ENCODE measurements at places on chromosomes 6 and 20.

GRCh38 chr20:11270566-11270965, 596.8 kb upstream of the JAG1 start:
- H3K4me3 ChIP-seq, result no peak overlapping the region
- H3K27me3 ChIP-seq, result no peaks in the 10 kb centered on the region

- no peaks in the 10 kb centered on the region for H3K36me3 ChIP-seq
- no peak overlapping the region for H3K27ac ChIP-seq
- H3K4me1 ChIP-seq, result no peaks in the 10 kb centered on the region
- DNase-seq, result no peak
- H3K27me3 ChIP-seq, result no peaks in the 10 kb centered on the region
- no peak overlapping the region for H3K4me3 ChIP-seq
These were observed 66.5 kb downstream of the NOX3 start for GRCh38 chr6:155389130-155389529.

DNA sequence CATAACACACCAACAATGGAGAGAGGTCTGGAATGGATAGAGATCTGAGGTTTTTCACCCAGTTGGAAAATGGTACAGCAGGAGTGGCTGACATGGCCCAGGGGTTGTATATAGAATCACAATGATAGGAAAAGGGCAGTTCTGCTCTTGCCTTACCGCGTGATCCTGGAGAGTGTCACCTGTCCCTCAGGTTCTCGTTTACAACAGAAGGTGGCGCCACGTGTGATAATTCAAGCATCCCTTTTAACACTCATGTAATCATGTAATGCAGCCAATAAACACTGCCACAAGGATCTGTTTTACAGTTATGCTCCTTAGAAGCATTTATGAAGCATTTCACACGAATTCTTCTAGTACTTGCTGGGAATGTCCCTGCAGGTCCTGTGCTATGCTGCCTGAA, 12.9 kb upstream of the WFDC2 start:
- no peak overlapping the region for H3K27ac ChIP-seq
- no peaks in the 10 kb centered on the region for H3K36me3 ChIP-seq
- H3K4me1 ChIP-seq, result no peaks in the 10 kb centered on the region
- peaks cover 11% of the 10 kb centered on the region for H3K27me3 ChIP-seq
- no peak for DNase-seq
- H3K4me3 ChIP-seq, result no peak overlapping the region

DNA sequence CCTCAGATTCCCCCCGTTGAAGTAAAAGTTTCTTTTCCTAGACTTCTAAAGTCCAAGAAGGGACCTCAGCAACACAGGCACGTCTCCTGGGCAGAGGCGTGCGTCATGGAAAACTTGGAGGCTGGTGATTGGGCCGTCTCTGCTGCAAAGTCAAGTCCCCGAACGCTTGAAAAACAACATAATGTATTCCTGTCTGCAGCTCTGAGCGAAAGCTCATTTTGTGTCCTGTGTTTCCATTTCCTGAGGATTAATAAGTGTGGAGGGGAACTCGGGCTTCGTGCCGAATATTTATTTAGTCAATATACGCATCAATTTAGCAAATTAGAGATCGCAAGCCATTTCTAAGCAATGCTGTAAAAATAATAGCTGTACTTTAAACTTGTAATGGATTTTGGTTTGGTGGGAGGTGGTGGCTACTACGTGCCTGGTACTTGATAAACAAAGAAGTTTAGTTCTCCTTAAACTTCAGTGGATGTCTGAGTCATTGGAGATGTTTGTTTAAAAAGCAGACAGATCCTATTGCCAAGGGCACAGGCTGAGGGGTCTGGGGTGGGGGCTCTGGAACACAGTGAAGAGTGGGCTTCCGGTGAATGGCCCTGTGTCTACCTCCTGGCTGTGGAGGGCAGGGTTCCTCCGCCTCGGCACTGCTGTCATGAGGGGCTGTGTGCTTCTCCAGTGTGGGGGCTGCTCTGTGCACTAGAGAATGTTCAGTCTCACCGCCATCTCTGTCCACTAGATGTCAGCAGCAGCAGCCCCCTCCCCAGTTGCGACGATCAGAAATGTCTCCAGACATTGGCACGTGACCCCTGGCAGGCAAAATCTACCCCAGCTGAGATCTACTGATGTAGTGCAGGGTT, 21.8 kb downstream of the PCK1 start:
- no peaks in the 10 kb centered on the region for H3K4me1 ChIP-seq
- no peak overlapping the region for H3K27ac ChIP-seq
- no peaks in the 10 kb centered on the region for H3K36me3 ChIP-seq
- no peak for DNase-seq
- H3K4me3 ChIP-seq, result no peak overlapping the region

- no peak overlapping the region for H3K27ac ChIP-seq
- H3K4me3 ChIP-seq, result no peak overlapping the region
- peaks cover 13% of the 10 kb centered on the region for H3K36me3 ChIP-seq
- H3K27me3 ChIP-seq, result no peaks in the 10 kb centered on the region
- H3K4me1 ChIP-seq, result peaks cover 2% of the 10 kb centered on the region
These were observed 183.0 kb downstream of the TASP1 start for GRCh38 chr20:13455713-13456112.

- DNase-seq, result no peak
- H3K4me3 ChIP-seq, result no peak overlapping the region
- H3K36me3 ChIP-seq, result no peaks in the 10 kb centered on the region
- H3K27me3 ChIP-seq, result no peaks in the 10 kb centered on the region
- no peak overlapping the region for H3K27ac ChIP-seq
These were observed 293.8 kb downstream of the TAF4 start for GRCh38 chr20:61771805-61772350.

DNA sequence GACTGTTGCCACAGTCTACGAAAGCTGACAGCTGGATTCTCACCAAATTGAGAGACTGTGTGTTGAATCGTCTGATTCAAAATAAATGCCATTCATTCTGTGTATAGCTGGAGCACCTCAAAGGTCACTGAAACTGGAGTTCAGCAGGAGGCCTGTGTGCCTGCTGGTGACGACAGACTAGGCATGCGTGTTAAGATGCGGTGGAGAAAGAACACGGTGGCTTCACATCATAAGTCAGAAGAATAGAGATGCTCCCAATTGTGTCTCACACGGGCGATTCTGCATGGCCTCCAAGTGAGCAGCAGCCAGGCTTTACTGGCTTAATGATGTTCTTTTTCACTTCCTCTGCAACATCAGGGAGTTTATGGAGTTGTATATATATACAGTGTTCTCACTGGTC, 32.3 kb downstream of the SNHG17 start:
- peaks cover 4% of the 10 kb centered on the region for H3K36me3 ChIP-seq
- no peak overlapping the region for H3K27ac ChIP-seq
- H3K4me1 ChIP-seq, result no peaks in the 10 kb centered on the region
- DNase-seq, result no peak
- H3K27me3 ChIP-seq, result peaks cover 4% of the 10 kb centered on the region

DNA sequence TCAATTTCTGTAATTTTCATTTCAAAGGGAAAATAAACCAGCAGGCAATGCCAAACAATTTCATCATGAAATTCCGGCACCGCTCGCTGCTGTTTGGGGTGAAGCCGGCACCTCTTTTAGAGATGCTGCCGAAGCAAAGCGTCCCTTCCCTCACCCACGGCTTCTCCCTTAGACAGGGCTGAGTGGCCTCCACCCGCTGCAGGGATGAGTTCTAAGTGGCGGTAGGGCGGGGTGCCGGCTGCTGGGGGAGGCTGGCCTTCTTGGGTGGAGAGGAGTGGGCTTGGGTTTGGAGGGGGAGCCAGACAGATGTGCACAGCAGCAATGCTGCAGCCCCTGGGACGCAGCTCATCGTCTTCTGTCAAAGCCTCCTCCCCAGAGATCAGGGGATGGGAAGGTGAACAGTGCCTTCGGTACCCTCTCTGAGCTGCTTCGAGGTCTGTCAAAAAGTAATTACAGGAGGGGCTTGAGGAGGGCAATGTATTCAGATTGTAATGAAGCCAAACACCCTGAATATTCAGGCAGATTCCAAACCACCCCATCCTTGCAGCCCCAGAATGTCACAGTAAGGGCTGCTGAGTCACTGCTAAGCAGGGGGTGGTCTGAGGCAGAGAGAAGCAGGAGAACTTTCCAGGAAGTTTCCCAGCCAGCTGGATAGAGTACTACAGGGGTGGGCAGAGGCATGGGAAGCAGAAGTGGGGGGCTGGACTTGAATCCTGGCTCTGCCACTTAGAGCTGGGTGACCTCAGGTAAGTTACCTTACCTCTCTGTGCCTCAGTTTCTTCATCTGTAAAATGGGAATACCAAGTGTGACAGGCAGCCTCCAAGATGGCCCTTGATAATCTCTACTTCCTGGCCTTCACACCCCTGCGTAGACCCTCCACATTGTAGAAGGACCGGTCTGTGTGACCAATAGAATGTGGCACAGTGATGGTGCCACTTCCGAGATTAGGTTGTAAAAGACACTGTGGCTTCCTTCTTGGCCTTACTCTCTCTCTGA, 96.6 kb downstream of the SULF2 start:
- no peak overlapping the region for H3K4me3 ChIP-seq
- H3K27me3 ChIP-seq, result peaks cover 8% of the 10 kb centered on the region
- H3K36me3 ChIP-seq, result no peaks in the 10 kb centered on the region
- no peaks in the 10 kb centered on the region for H3K4me1 ChIP-seq
- no peak for DNase-seq

DNA sequence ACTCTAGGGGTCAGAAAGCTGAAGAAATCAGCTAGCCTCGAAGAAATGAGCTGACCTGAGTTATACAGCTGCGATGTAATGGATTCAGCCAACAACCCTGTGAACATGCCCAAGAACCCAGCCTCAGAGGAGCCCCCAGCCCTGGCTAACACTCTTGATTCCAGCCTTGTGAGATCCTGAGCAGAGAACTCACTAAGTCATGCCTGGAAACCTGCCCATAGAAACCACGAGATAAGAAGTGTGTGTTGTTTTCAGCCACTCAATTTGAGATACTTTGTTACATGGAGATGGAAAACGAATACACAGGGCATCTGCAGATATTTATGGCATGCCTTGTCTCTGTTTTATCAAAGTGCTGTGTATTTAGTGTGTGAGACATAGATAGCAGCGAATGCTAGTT, 265.2 kb downstream of the QKI start:
- no peaks in the 10 kb centered on the region for H3K36me3 ChIP-seq
- no peaks in the 10 kb centered on the region for H3K27me3 ChIP-seq
- H3K27ac ChIP-seq, result no peak overlapping the region
- H3K4me1 ChIP-seq, result no peaks in the 10 kb centered on the region
- no peak for DNase-seq

GRCh38 chr6:161393839-161394364, 120.0 kb upstream of the AGPAT4 start:
- peaks cover 39% of the 10 kb centered on the region for H3K27me3 ChIP-seq
- no peaks in the 10 kb centered on the region for H3K36me3 ChIP-seq
- peak; percentile 48 for DNase-seq
- H3K4me1 ChIP-seq, result no peaks in the 10 kb centered on the region
- H3K4me3 ChIP-seq, result no peak overlapping the region
- no peak overlapping the region for H3K27ac ChIP-seq

DNA sequence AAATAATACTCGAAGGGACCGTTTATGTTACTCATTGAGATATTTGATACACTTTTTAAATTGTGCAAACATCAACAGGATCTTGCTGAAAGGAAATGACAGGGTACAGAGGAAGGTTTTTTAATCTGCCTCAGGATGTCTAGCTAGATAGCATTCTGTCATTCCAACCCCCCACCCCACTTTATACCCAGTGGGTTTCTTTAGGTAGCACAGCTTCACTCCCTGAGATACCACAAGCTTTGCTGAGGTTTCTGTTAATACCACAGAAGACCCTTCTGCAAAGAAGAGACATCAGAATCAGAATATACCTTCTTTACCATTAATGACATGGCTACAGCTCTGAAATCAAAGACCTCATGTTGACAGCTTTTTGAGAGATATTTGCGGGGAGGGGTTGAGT, 1.3 kb downstream of the PHACTR2 start:
- H3K4me3 ChIP-seq, result peak overlapping the region; percentile 73
- H3K27ac ChIP-seq, result no peak overlapping the region
- no peak for DNase-seq
- H3K27me3 ChIP-seq, result peaks cover 42% of the 10 kb centered on the region
- peaks cover 10% of the 10 kb centered on the region for H3K4me1 ChIP-seq

- no peak overlapping the region for H3K4me3 ChIP-seq
- H3K27ac ChIP-seq, result no peak overlapping the region
- no peaks in the 10 kb centered on the region for H3K27me3 ChIP-seq
- H3K4me1 ChIP-seq, result peaks cover 6% of the 10 kb centered on the region
- DNase-seq, result no peak
These were observed 10.8 kb upstream of the ADA start for GRCh38 chr20:44662261-44662660.

DNA sequence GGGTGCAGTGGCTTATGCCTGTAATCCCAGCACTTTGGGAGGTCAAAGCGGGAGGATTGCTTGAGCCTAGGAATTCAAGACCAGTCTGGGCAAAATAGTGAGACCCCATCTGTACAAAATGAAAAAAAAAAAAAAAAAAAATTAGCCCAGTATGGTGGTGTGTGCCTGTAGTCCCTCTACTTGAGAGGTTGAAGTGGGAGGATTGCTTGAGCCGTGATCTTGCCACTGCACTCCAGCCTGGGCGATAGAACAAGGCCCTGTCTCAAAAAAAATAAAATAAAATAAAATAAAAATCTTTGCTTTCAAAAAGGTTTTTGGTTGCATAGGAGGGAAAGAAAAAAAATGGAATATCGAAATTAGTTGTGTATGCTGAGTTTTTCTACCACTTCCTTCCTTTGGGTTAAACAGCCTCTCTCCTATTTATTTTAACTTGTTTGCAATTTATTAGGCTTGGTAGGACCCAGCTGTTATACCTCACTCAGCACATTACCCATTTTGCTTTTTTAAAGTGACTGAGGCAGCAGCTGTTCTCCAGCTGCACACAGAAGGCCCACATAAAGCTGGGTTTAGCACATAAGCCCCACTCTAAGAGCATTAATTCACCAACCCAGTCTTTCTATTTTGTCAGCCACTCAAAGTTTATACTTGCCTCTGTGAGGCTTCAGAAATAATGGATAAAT, 152.3 kb downstream of the ZFAND3 start:
- H3K27ac ChIP-seq, result no peak overlapping the region
- H3K36me3 ChIP-seq, result peaks cover 50% of the 10 kb centered on the region
- H3K4me3 ChIP-seq, result no peak overlapping the region
- no peaks in the 10 kb centered on the region for H3K27me3 ChIP-seq
- DNase-seq, result no peak
- H3K4me1 ChIP-seq, result peaks cover 23% of the 10 kb centered on the region
